ENCODE measurements at places on chromosomes 4 and X.
A peak's percentile ranks its signal among the peaks of the same experiment; 100 is the strongest.

DNA sequence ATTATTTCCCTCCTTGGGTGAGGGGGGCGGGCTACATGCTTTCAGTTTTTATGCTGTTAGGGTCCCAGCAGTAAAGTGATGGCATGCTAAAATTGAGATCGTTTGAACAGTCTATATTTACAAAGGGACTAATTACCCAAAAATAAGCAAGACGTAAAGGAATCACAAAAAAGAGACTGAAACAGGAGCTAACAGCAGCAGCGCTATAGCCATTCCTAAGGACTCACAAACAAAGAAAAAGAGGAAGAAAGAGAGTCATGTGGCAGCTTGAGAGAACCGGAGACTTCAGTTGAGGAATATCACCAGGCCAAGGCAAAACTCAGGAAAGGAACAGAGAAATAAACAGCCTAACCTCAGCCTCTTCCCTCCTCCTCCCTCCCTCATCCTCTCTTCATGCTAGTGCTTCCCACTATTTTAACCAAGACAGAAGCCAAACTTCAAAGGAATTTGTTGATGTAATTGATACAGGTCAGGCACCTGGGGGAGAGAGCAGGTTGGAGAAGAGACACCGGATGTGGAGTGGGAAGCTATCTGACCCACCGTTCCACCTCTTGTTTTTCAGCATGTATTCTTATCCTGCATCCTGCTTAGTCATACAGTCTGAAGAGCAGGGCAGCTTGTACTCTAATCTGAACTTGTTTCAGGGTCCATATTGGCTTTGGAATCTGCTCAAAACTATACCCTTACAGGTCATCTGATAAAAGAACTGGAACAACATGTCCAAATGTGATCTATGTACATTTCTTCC lies 383.7 kb downstream of the NAF1 start:
- no peak for DNase-seq

DNA sequence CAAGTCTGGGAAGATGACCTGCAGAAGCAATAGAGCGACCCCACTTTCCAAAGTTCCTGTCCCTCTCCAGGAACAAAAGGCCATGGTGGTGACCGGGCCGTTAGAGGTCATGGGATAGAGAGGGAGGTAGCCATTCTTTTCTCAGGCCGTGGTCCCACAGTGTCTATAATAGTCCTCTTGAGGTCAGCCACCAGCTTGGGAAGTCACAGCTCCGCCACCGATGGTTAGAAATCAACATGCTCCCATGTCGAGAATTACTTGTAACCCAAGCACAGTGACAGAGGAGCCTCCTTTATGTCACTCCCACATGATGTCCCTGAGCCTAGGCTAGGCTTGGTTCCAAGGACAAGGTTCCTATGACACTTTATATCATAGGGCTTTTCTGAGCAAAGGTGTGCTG lies 48.3 kb upstream of the CBR4 start:
- no peak for DNase-seq

GRCh38 chr4:143336781-143337599 lies at the start of gene GAB1:
Gene GAB1 (plus strand): TSS chr4:143336876. CDS start chr4:143337189, 313 bp downstream.
- DNase-seq: peak; percentile 84

DNA sequence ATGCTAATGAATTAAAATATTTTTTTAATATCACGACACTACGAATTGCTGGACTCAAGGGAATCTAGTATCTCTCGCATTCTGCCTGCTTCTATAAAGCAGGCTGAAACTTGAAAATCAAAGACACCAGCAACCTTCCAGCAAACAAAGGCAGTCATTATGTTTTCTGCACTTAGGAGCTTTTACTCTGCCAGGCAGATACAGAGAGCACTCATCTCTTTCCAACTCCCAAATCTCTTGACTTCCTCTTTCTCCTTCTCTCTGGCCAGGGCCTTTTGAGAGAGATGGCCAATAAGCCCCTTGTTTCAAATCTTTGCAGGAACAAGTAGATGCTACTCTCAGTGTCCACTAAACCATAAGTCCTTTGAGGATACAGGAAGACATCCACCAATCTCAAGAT lies 95.2 kb upstream of the KLF3 start:
- no peak for DNase-seq

- no peak for DNase-seq
Observed at GRCh38 chr4:23001478-23001877, 308.7 kb downstream of the GBA3 start.

DNA sequence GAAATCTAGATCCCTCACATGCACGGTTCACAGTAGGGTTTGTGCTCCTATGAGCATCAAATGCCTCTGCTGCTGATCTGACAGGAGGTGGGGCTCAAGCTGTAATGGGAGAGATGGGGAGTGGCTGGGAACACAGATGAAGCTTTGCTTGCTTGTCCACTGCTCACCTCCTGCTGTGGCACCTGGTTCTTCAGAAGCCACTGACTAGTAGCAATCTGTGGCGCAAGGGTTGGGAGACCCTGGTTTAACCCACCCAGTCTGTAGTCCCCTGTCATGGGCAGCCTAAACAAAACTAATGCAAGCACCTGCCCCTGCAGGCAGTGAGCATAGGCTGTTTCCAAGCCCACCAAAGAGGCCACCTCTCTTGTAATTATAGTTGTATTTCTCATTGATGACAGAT lies 116.6 kb downstream of the SHOX start:
- no peak for DNase-seq

DNA sequence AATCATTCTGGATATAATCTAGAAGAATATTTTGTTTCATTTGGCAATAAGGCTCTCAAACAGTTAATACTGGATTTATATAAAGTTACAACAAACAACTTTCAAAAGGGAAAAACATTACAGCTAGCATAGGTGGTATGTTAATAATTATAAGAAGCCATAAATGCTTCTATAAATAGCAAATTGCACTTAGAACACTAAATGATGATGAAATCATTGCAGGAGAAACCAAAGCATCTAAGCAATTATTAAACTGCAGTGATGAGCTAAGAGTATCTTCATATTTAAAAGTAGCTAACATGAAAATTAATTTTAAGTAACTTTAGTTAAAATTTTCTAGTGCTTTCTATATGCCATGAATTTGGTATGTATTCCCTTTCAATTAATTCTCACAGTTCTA lies 189.5 kb downstream of the CENPC start:
- DNase-seq: no peak

DNA sequence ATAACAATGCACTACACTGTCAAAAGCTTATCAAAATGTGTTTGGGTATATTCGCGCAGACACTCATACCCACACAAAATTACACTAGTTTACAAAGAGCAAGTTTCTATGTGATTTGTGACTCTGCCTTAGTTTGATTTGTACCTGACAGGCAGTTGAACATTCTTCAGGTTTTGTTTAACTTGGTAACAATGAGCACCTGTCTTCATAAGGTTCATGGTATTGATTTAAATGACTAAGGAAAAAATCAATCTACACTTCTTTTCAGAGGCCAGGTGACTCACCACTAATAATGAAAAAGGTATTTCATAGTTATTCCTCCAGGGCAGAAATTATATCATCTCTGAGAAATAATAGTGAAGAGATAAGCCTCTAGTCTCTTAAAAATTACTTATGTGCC lies 1114.6 kb upstream of the AGA start:
- no peak for DNase-seq

GRCh38 chr4:120622601-120623000 lies 299.9 kb downstream of the PRDM5 start:
- DNase-seq: no peak

- no peak for DNase-seq
Observed at GRCh38 chr4:1091561-1091995, 21.8 kb downstream of the RNF212 start.

DNA sequence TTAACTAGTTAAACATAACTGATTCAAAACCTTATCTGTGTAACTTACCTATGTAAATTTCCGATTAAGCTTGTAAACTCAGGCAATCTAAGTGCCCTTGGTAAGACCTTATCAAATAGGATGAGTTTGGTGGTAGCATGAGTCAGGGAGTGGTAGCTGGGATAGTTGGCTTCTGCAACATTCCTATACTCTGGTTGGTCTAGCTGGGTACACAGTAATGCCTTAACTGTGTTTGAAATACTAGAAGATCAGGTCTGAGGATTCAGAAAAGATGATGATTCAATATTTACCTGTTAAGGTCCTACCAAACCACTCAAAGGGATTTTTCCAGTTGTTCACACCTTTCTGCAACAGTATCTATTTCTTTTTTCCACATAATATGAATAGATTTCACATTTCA lies 5.3 kb downstream of the YIPF7 start:
- no peak for DNase-seq

- DNase-seq: no peak
Observed at GRCh38 chr4:89290727-89291516, 16.7 kb downstream of the GPRIN3 start.

DNA sequence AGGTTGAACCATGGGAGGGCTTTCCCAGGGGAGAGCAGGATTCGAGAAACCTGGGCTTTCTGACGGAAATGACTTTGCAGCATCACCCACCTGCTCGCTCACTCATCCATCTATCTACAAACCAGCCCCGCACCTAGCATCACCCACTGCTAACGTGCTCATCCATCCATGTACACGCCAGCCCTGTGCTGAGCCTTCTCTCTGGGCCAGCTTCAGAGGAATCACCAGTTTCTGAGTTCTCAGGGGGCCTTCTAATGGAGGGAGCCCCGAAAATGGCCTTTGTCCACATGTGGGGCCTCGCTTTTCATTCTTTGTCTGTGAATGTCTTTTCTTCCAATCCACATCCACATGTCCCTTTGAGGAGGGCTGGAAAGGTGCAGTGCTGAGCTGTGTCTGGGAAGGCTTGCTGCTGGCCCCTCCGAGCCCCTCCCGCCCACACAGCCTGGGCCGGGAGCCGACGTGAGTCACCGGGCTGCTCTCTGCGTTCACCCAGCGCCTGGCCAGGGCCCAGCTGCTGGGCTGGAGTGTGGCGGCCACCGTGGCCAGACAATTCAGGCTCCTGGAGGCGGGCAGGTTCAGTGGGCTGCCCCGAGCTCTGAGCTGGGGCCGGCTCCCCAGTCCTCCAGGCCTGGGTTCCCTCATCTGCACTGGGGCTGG lies 14.7 kb downstream of the SORCS2 start:
- peak; percentile 89 for DNase-seq

GRCh38 chr4:36174570-36174969 lies 69.7 kb downstream of the ARAP2 start:
- DNase-seq: no peak

DNA sequence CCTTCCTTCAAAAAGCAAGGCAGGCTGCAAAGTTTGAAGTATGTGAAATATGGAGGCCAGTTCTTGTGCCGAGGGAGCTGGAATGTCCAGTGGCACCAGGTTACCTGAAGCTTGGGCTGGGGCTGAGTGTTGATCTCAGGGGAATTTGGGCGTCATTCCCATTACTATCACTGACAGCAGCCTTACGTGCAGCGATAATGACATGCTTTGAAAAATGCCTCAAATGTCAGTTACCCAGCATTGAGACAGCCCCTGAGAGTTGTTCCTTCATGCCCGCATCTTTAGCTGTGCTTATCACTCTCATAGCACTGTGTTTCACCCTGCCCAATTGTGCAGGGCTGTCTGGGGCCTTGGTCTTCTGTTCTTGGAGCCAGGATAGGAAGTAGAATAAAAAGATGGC lies 27.4 kb downstream of the SLC16A2 start:
- DNase-seq: no peak

DNA sequence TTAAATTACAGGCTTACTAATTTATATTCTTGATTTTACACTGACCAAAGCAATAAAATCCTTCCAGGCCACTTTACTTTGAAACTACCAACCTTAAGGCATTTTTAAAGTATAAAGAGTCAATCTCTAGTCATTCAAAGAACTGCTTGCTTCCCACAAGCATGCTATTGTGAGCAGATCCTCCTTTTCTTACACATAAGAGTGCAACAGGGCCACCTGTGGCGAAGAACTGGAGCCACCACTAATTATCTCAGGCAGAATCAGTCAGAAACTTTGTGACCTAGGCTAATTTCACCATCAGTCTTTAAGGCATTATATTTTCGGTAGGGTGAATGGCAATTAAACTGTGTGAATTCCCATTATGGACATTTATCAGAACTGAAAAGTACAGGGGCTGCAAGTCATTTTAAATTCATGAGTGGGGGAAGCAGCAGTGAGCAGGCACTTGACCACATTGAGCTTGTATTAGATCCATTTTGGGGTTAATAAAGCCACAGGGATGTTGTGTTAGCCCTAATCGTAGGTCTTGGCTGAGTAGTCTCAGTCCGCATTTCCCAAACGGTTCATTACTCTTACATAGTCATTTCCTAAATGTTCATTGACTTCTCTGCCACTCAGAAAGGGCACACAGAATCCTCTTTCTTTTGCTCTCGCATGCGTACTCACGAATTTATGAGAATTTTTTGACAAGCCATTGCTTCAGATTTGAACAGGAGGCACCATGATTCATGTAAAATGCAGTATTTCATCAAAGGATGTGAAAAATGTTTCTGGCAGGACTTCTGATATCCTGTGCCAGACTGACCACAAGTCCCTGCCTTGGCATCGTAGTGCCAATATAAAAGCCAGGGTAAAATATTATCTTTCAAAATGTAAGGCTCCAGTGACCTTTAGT lies 39.8 kb downstream of the NPY2R start:
- no peak for DNase-seq

GRCh38 chr4:73764513-73764912 lies 24.1 kb downstream of the CXCL8 start:
- peak; percentile 3 for DNase-seq

All from EH (cell line).